ENCODE measurements at places on chromosomes 5 and 9. TPM values are rescaled to one million over a fixed set of nuclear protein-coding genes. Genes with fewer than 3 reads are reported as not detected.
A peak's percentile ranks its signal among the peaks of the same experiment; 100 is the strongest.

- peaks cover 10% of the 10 kb centered on the region for H3K4me1 ChIP-seq
- H3K27ac ChIP-seq = no peak overlapping the region
- H3K27me3 ChIP-seq = no peaks in the 10 kb centered on the region
- no peak overlapping the region for H3K4me3 ChIP-seq
These were observed 33.5 kb downstream of the SPEF2 start for GRCh38 chr5:35651002-35651756.

- H3K4me1 ChIP-seq = peaks cover 65% of the 10 kb centered on the region
- H3K4me3 ChIP-seq = no peak overlapping the region
- H3K27me3 ChIP-seq = no peaks in the 10 kb centered on the region
These were observed 108.3 kb downstream of the THBS4 start for GRCh38 chr5:80143491-80143890.

DNA sequence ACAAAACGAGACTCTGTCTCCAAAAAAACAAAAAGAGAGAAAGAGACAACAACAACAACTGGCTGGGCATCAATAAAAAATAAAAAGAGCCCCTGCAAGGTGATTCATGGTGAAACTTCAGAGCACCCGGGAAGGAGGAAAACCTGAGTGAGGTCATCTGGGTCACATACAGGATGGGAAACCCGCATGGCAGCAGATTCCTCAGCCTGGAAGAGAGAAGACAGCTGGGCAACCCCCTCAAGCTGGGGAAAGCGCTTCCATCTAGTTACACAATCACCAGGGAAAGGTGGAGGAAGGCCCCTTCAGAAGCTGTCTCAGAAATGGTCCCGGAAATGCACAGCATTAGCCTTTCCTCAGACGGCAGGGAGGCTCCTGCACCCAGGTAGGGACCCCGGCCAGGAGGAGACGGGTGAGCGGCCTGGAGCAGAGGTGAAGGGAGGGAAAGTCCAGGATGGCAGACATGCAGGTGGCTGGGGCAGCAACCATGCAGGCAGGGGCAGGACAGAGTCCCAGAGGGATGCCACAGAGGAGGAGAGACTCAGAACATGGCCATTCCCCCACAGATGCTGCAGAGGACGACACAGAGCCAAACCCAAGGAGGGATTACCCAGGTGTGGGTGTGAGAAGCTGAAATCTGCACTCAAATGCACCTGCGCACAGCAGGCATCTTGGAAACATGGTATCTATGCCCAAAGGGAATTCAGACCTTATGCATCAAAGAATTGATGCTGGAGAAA, 29.4 kb downstream of the CAMSAP1 start:
- H3K4me1 ChIP-seq = peaks cover 36% of the 10 kb centered on the region
- H3K4me3 ChIP-seq = no peak overlapping the region
- no peak overlapping the region for H3K27ac ChIP-seq

- DNase-seq = peak; percentile 45
- H3K4me3 ChIP-seq = no peak overlapping the region
- H3K4me1 ChIP-seq = peaks cover 3% of the 10 kb centered on the region
- H3K27ac ChIP-seq = no peak overlapping the region
- H3K36me3 ChIP-seq = no peaks in the 10 kb centered on the region
These were observed 162.2 kb downstream of the SREK1 start for GRCh38 chr5:66306105-66306843.

GRCh38 chr9:81969971-81970370, 18.6 kb upstream of the SPATA31D1 start:
- H3K4me3 ChIP-seq = no peak overlapping the region
- H3K27ac ChIP-seq = no peak overlapping the region
- H3K27me3 ChIP-seq = no peaks in the 10 kb centered on the region
- no peak for DNase-seq
- H3K4me1 ChIP-seq = no peaks in the 10 kb centered on the region

The ENC1 gene
- total RNA-seq = 0.44 TPM

DNA sequence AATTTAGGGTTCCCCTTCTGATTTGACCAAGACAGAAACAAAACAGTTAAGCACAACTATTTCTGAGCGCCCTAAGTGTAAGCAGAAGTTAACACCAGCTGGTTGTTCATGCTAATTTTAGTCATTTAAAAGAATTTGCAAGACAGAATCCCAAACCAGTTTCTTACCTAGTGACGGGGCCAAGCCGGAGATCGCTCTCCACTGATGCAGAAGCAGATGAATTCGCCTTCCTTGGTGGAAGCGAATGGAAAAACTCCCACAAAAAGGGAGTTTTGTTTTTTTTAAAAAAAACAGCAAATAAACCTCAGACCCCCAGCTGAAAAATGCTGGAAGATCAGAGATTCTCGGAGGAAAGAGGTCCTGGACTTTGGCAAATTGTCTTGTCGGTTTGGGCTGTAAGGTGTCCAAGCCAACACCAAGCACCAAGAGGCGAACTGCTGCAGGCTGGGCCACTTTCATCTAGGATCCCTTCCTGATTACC, 47.4 kb upstream of the GLDC start:
- H3K27ac ChIP-seq = no peak overlapping the region
- DNase-seq = no peak

All from activated CD4-positive, alpha-beta memory T cell treated with anti-CD3 and anti-CD28 coated beads for 36 hours (primary cell).